Aortic smooth muscle cell (primary cell): ENCODE measurements at places on chromosomes 7 and 10. TPM values are rescaled to one million over a fixed set of nuclear protein-coding genes. Genes with fewer than 3 reads are reported as not detected.

NUTM2A gene
- total RNA-seq: 0.19 and 0.40 TPM in 2 replicates

PUS7 gene
- 10.6 and 14.9 TPM in 2 replicates for total RNA-seq

CFAP70 gene
- 1.6 and 2.0 TPM in 2 replicates for total RNA-seq

SMO gene
- 3.9 and 7.5 TPM in 2 replicates for total RNA-seq

PAX2 gene
- not detected in 2 replicates for total RNA-seq

FOXL3 gene
- not detected in 2 replicates for total RNA-seq

PHYHIPL gene
- total RNA-seq: under 0.01 and 0.25 TPM in 2 replicates

CLRN3 gene
- not detected in 2 replicates for total RNA-seq

TFPI2 gene
- total RNA-seq: 136 and 338 TPM in 2 replicates

HTR5A gene
- total RNA-seq: not detected in 2 replicates

PTF1A gene
- total RNA-seq: not detected in 2 replicates

MALRD1 gene
- 0.56 and 0.66 TPM in 2 replicates for total RNA-seq

GATA3 gene
- total RNA-seq: 0.06 TPM in 1 of 2 replicates, not detected in the other

OR2A5 gene
- total RNA-seq: not detected in 2 replicates

JAKMIP3 gene
- 0.06 and 0.13 TPM in 2 replicates for total RNA-seq

AKR1D1 gene
- total RNA-seq: not detected in 2 replicates

ERVW-1 gene
- not detected in 2 replicates for total RNA-seq

COL28A1 gene
- total RNA-seq: 0.06 and 0.13 TPM in 2 replicates

LRRC61 gene
- not detected in 2 replicates for total RNA-seq

COL17A1 gene
- total RNA-seq: 1.3 and 1.4 TPM in 2 replicates

ZNF467 gene
- 0.26 and 2.5 TPM in 2 replicates for total RNA-seq

TMEM140 gene
- total RNA-seq: 18.8 and 25.4 TPM in 2 replicates
